ENCODE measurements at places on chromosomes 2 and 18.

- no peak for DNase-seq
- peaks cover 22% of the 10 kb centered on the region for H3K4me1 ChIP-seq
- H3K27ac ChIP-seq: no peak overlapping the region
- H3K36me3 ChIP-seq: no peaks in the 10 kb centered on the region
- peaks cover 46% of the 10 kb centered on the region for H3K27me3 ChIP-seq
Measured at GRCh38 chr18:907115-907884, 2.6 kb downstream of the ADCYAP1 start.

DNA sequence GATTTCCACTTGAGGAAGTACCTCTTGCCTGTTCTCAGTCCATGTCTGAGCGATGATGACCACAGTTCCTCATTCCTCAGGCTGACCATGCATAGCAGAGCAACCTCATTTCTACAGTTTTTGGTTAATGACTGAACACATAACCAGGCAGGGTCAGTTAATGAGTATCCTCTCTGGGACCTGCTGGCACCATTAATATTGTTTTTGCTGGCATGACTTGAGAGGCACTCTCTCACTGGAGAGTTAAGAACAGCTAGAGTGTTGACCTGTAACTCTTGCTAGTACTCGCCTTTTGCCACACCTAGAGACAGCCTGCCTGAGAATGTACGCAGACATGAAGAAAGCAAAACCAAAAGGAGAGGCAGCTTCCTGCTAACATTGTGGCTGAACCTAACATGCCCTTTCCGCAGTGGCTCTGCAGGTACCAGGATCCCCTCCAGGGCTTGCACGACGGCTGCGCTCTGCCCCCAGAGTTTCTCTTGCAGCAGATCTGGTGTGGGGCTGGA lies 23.9 kb downstream of the PECR start:
- DNase-seq: no peak
- H3K4me3 ChIP-seq: no peak overlapping the region
- H3K27ac ChIP-seq: no peak overlapping the region
- H3K4me1 ChIP-seq: no peaks in the 10 kb centered on the region
- peaks cover 5% of the 10 kb centered on the region for H3K36me3 ChIP-seq

DNA sequence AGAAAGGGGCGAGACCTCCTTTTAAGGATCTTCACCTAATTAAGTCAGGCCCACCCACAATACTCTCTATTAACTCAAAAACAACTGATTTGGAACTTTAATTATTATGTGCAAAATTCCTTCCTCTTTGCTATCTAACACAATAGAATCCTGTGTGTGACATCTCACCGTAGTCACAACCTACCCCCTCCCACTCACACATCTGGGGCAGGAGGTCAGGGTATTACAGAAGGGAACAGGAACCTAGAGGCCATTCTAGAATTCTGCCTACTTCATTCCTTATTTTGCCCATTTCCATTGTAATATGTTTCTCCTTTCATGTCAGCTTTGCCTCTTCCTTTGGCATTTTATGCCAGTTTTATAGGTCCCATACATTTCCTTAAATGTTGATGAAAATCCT lies 829.3 kb upstream of the ID2 start:
- no peaks in the 10 kb centered on the region for H3K36me3 ChIP-seq
- H3K27ac ChIP-seq: no peak overlapping the region
- DNase-seq: no peak
- no peaks in the 10 kb centered on the region for H3K4me1 ChIP-seq

DNA sequence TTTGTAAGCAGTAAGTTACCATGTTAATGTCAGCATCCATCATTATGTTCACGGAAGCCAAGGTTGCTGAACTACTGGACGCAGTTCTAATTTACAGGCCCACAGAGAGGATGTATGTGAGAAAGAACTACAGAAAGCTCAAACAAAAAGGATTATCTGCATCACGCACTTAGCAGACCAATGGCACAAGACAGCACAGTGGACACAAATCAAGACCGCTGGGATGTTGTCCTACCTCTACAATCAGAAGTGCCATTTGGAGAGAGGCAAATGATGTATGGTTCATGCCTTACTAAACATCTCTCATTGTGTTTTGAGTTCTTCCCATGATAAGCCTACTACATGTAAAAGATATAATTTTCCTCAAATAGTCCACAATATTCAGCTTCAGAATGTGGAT lies 330.7 kb upstream of the CHAC2 start:
- no peaks in the 10 kb centered on the region for H3K4me1 ChIP-seq
- no peaks in the 10 kb centered on the region for H3K27me3 ChIP-seq
- DNase-seq: no peak
- H3K36me3 ChIP-seq: no peaks in the 10 kb centered on the region
- no peak overlapping the region for H3K4me3 ChIP-seq

- H3K36me3 ChIP-seq: no peaks in the 10 kb centered on the region
- H3K4me3 ChIP-seq: no peak overlapping the region
- H3K4me1 ChIP-seq: peaks cover 4% of the 10 kb centered on the region
- no peaks in the 10 kb centered on the region for H3K27me3 ChIP-seq
- no peak overlapping the region for H3K27ac ChIP-seq
- no peak for DNase-seq
Measured at GRCh38 chr2:151881342-151881741, 53.1 kb upstream of the ARL5A start.

DNA sequence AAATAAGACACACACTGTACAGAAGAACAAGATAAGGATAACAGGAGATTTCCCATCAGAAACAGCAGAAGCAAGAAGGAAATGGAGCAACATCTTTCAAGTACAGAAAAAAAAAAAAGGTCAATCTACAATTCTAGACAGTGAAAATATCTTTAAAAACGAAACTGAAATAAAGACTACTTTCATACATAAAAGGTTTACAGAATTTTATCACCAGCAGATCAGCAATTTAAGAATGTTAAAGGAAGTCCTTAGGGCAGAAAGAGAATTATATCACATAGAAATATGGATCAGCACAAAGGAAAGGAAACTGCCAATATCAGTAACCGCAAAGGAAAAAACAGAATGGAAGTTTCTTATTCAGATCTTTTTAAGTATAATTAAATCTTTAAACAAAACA lies 931.0 kb downstream of the EPHA4 start:
- no peak overlapping the region for H3K27ac ChIP-seq
- DNase-seq: no peak
- no peaks in the 10 kb centered on the region for H3K36me3 ChIP-seq
- peaks cover 2% of the 10 kb centered on the region for H3K27me3 ChIP-seq
- no peak overlapping the region for H3K4me3 ChIP-seq
- H3K4me1 ChIP-seq: no peaks in the 10 kb centered on the region

GRCh38 chr2:48707466-48707865 lies 48.1 kb downstream of the LHCGR start:
- H3K27me3 ChIP-seq: no peaks in the 10 kb centered on the region
- no peak for DNase-seq
- no peak overlapping the region for H3K27ac ChIP-seq
- no peak overlapping the region for H3K4me3 ChIP-seq
- no peaks in the 10 kb centered on the region for H3K4me1 ChIP-seq

GRCh38 chr2:230676546-230676945 lies 36.1 kb upstream of the CAB39 start:
- no peak overlapping the region for H3K27ac ChIP-seq
- H3K4me3 ChIP-seq: no peak overlapping the region
- H3K4me1 ChIP-seq: peaks cover 11% of the 10 kb centered on the region

GRCh38 chr2:24210106-24210455 lies 35.2 kb downstream of the FAM228A start:
- no peaks in the 10 kb centered on the region for H3K27me3 ChIP-seq
- no peak overlapping the region for H3K27ac ChIP-seq
- H3K36me3 ChIP-seq: peaks cover 96% of the 10 kb centered on the region
- H3K4me3 ChIP-seq: no peak overlapping the region

DNA sequence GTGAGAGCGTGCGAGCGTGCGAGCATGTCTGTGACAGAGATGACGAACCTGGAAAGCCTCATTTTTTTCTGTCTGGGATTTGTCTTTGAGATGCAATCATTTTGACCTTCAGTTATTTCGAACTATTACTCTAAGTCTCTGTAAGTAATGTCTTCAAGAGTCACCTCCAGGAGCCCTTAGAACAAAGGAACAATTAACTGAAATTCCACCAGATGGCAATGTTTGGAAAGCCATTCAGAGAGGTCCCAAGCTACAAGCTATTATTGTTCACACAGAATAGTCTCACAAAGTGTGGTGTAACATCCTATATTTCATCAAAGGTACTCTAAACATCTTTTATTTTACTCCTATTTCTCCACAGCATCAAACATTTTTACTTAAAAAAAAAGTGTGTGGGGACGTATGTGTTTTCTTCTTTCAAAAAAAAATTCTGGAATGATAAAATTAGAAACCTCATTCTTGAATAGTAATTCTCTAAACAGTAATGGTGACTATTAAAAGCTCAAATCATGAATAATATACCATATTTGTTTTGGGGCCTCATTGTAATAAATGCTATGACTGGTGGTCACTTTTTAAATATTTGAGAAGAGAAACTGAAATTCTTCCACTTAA lies 35.1 kb upstream of the MAPRE2 start:
- H3K36me3 ChIP-seq: no peaks in the 10 kb centered on the region
- H3K27ac ChIP-seq: no peak overlapping the region
- DNase-seq: no peak
- peaks cover 13% of the 10 kb centered on the region for H3K4me1 ChIP-seq
- no peak overlapping the region for H3K4me3 ChIP-seq

DNA sequence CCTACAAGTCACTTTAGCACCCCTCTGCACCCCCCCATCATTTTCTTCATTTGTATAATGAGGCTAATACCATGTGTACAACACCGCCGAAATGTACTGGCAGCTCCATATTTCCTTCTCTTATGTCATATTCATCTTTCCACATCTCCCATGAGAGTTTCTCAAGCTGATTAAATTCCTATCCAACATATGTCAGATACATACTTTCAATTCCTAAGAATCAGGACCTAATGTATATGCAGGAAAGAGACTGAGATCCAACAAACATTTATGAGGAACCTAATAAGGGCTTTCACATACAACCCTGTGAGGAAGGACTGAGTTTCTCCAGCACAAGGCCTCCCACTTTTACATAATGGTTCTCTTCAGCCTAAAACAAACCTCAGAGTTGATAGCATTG lies 41.9 kb downstream of the PRKD3 start:
- no peak overlapping the region for H3K27ac ChIP-seq
- no peak for DNase-seq
- no peaks in the 10 kb centered on the region for H3K27me3 ChIP-seq
- H3K4me1 ChIP-seq: no peaks in the 10 kb centered on the region

DNA sequence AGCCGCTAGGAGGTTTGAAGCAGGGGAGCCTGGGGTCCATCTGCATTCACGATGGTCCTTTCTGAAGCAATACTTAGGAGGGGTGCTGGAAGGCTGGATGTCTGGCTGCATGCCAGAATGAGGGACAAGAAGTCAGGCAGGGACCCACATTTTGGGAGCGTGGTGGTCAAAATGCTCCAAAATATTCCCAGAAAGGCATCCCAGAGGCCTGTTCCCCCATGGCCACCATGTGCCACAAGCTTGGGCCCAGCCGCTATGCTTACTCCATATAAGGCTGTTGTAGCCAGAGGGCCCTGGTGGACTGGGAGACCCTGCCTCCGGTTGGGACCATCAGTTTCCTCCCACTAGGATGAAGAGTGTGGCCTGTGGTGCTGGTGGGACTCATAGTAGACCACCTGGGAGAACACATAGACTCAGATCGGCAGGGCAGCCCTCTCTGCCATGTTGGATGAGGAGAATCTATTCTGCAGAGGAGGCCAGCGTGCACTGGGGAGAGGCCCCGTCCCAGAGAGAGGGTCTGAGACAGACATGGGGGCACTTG lies 3.6 kb upstream of the PROM2 start:
- DNase-seq: no peak
- H3K4me3 ChIP-seq: no peak overlapping the region
- H3K4me1 ChIP-seq: no peaks in the 10 kb centered on the region

GRCh38 chr2:69298261-69298660 lies 88.8 kb downstream of the GFPT1 start:
- no peaks in the 10 kb centered on the region for H3K4me1 ChIP-seq
- DNase-seq: no peak
- H3K27me3 ChIP-seq: no peaks in the 10 kb centered on the region
- no peaks in the 10 kb centered on the region for H3K36me3 ChIP-seq
- no peak overlapping the region for H3K4me3 ChIP-seq

- peaks cover 16% of the 10 kb centered on the region for H3K36me3 ChIP-seq
- no peaks in the 10 kb centered on the region for H3K4me1 ChIP-seq
- no peaks in the 10 kb centered on the region for H3K27me3 ChIP-seq
- H3K27ac ChIP-seq: no peak overlapping the region
- H3K4me3 ChIP-seq: no peak overlapping the region
- DNase-seq: no peak
Measured at GRCh38 chr2:64105670-64106461, 38.4 kb downstream of the PELI1 start.

GRCh38 chr2:227834916-227835650 lies 21.4 kb downstream of the CCL20 start:
- H3K36me3 ChIP-seq: no peaks in the 10 kb centered on the region
- no peaks in the 10 kb centered on the region for H3K4me1 ChIP-seq
- H3K27ac ChIP-seq: no peak overlapping the region
- no peaks in the 10 kb centered on the region for H3K27me3 ChIP-seq
- DNase-seq: no peak
- H3K4me3 ChIP-seq: no peak overlapping the region

- H3K27ac ChIP-seq: no peak overlapping the region
- no peaks in the 10 kb centered on the region for H3K27me3 ChIP-seq
- H3K36me3 ChIP-seq: no peaks in the 10 kb centered on the region
Measured at GRCh38 chr2:119208791-119209203, 14.8 kb upstream of the STEAP3 start.

Measured in psoas muscle (tissue), 8 donors.